Stimulated activated CD4-positive, alpha-beta T cell treated with anti-CD3 and anti-CD28 coated beads, Interleukin-1b, Interleukin-23, amount 100 ng/mL, for 4 hours (primary cell): ENCODE measurements at places on chromosomes 5 and 9.

DNA sequence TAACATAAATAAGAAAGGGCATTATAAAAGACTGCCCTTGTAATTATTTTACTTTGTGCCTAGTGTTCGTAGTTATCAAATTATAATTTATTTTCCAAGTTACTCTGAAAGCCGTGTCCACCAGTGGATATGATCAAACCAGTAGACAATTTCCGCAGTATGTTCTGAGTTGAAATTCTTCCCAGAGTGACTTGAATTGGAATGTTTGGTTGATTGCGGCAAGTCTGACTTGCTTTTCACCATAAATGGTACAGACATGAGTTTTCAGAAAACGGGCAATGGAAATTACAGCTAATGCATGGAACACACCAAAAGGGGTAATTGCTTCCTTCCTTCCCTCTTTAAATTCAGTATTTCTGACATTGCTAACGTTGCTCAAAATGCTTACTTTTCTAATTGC, 56.6 kb downstream of the CHSY3 start:
- no peak for DNase-seq

GRCh38 chr9:75713335-75713734, 177.1 kb upstream of the PCSK5 start:
- DNase-seq, result no peak

- DNase-seq, result no peak
Measured at GRCh38 chr9:116087246-116087645, 66.3 kb upstream of the PAPPA start.

GRCh38 chr9:121267689-121268597, at the start of gene GSN:
TSS of gene GSN (plus strand) at chr9:121268162. CDS start at chr9:121301972, 33,810 bp downstream.
- DNase-seq, result peak; percentile 20

DNA sequence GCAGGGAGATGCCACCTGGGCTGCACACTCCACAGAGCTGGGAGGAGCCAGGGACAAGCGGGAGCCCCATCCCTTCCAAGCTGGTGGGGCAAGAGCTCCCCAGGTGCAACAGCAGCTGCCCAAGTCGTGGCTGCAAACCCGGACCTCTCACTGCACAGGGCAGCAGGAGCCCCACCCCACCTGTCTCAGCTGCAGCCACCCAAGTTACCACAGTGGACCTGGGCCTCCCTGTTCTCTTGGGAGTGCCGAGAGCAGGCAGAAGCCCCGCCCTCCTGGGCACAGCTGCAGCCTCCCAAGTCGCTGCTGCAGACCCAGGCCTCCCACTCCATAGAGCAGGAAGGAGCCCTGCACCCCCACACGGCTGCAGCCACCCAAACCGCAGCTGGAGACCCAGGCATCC, 374.1 kb upstream of the ACO1 start:
- no peak for DNase-seq

- no peak for DNase-seq
Measured at GRCh38 chr9:110180511-110181434, 27.2 kb downstream of the C9orf152 start.

DNA sequence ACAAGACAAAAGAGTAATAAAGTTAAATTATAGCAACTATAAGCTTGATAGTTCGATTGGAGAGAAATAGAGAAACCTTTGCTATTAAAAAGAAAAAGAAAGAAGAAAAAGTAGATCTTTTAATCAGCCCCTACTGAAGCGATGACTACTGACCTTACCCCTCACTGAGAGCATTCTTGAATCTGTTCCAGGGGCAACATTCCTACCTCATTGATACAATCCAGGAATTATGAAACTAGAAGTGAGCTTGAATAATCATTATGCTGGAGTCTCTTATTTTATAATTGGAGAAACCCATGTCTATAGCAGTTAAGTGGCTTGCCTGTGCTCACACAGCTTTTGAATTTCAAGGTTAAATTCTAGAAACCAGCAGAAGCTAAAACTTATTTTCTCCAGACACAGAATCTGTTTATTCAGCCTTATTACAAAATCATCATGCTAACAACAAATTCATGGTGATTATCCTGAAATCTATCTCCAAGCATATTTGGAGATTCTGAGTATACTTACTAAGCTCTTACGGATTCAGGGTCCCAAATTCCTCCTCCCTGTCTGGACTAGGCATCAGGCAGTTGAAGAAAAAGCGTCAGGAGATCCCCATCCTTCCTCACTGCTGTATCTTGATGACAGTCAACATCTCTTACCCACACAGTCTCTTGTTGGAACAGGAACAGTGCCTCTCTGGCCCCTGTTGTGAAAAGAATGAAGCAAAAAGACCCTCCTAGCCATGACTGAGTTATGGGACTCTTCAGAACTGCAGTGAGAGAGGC, 547.6 kb upstream of the WWC1 start:
- DNase-seq, result no peak

DNA sequence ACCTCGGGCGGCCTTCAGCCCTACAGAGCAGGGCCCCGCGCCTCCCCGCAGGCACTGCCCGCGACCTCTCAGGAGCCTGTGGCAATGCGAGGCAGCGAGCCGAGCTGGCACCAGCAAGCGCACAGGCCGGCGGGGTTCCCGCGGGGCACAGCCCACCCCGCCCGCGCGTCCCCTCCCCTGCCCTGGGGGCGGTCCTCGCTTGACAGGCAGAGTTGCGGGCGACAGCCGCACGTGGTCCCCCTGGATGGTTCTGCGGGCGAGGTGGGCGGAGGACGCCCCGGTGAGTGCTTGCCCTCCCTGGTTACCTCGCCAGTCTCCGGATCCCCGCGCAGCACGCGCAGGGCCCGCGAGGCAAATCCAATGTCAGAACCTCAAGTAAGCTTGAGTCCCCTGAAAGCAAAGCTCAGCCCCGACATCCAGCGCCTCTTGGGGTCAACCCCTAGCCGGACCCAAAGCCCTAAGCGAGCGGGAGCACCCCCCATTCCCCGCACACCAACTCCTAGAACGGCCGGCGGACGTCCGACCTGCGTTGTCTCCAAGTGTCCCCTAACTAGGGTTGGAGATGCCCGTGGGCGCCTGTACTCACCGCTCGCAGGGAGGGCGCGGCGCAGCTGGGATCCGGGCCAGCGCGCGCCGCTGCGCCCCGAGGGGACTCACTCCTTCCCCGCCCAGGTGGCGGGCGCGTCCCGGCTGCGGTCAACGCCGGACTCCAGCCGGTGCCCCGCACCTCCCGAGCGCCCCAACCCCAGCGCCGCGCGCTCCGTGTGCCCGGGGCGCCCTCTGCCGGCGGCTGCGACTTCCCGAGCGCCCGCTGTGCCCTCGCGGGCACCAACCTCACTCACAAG, at the start of gene DRD1:
TSS of gene DRD1 (minus strand) at position 123 of the 845 bp plus-strand sequence. CDS start 1,083 bp downstream, outside the sequence.
- peak; percentile 48 for DNase-seq

DNA sequence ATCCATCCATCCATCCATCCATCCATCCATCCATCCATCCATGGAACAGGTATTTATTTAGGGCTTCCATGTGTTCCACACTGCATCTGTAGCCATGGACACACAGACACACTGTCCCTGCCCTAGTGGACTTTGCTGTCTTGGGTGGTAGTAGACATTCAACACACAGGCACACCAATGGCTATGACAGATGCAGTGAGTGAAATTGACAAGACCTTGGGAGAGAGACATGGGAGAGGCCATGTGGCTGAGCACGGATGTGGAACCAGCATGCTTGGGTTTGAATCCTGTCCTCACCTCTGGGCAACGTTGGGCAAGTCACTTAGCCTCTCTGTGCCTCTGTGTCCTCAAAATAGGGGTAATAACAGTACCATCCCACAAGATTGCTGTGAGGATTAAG, 45.3 kb downstream of the STOM start:
- DNase-seq, result no peak

DNA sequence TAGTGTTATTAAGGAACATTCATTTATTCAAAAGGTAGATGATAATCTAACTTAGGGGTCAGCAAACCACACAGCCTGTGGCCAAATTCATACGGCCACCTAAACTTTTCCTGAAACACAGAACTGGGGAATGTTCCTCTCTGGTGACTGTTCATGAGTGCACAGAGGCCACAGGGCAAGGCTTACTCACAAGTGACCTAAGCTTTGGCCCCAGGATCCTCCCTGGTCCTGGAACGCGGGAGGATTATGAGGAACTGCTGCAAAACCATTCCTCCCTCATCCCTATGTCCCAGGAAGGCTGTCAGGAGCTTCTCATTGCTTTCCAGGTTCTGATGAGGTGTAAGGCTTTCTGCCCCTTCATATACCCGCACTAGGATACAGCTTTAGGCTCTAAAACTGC, 397.6 kb downstream of the SEMA5A start:
- no peak for DNase-seq

DNA sequence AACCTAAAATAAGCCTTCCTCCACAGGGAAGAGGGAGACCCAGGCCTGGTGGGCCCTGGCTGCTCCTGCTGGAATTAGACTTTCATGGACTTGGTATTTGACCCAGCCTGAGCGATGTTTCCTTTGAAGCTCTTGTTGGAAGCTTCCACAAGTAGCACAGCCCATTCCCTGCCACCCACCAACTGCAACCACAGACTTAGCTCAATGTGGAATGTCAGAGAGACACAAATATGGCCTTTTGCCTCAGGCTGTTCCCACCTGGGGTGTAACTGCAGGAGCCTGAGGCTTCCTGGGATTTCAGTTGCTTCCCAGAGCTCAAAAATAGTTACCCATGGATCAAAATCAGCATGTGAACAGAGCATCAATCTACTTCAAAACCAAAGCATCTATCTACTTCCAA, 70.3 kb upstream of the LHFPL2 start:
- DNase-seq, result no peak

DNA sequence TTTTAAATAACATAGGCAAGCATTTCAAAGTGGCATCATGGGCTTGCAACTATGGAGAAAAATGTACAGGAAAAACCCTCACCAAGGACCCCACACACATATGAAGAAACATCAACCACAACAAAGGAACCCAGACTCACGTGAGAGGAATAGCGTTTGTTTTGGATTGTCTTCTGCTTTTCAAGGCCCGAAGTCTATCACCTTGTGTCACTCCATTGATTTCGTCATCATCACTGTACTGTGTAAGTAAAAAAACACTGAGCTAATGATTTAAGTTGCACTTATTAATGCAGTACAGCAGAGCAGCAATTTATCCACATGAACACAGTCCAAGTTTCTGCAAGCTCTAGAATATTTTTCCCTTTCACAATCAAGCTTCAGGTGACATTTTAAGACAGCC, 72.4 kb downstream of the HABP4 start:
- DNase-seq, result no peak

GRCh38 chr9:127177231-127177630, 54.8 kb upstream of the ANGPTL2 start:
- DNase-seq, result no peak
